Adrenal gland (tissue), 19 donors: ENCODE measurements at places on chromosomes 16 and 17. TPM values are rescaled to one million over a fixed set of nuclear protein-coding genes. Genes with fewer than 3 reads are reported as not detected.

GRCh38 chr16:937723-938122, 33.1 kb downstream of the LMF1 start:
- DNase-seq, result no peak

GRCh38 chr17:46184696-46185095, 8.5 kb downstream of the KANSL1 start:
- no peak for DNase-seq

DNA sequence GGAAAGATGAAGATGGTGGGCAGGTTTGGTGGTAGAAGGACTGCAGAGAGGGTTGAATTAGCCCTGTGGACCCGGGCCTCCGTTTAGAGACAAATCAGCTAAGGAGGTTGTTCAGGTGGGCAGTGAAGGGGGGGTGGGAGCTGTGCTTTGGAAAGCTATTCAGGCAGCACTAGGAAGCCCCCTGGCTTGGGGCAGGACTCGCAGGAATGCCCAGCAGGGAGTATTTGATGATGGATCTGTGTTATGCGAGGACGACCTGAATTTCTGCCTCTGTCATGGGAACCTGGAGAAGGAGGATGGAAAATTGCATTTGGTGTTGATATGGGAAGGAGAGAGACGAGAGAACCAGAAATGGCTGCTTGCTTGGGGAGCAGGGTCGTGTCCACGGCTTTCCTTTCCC, 3.5 kb downstream of the SPDYE4 start:
- DNase-seq, result no peak

GRCh38 chr17:57463103-57463885, 207.0 kb downstream of the MSI2 start:
- no peak for DNase-seq

- DNase-seq, result peak; percentile 48
Observed at GRCh38 chr17:17042851-17043460, 699 bp downstream of the MPRIP start.

DNA sequence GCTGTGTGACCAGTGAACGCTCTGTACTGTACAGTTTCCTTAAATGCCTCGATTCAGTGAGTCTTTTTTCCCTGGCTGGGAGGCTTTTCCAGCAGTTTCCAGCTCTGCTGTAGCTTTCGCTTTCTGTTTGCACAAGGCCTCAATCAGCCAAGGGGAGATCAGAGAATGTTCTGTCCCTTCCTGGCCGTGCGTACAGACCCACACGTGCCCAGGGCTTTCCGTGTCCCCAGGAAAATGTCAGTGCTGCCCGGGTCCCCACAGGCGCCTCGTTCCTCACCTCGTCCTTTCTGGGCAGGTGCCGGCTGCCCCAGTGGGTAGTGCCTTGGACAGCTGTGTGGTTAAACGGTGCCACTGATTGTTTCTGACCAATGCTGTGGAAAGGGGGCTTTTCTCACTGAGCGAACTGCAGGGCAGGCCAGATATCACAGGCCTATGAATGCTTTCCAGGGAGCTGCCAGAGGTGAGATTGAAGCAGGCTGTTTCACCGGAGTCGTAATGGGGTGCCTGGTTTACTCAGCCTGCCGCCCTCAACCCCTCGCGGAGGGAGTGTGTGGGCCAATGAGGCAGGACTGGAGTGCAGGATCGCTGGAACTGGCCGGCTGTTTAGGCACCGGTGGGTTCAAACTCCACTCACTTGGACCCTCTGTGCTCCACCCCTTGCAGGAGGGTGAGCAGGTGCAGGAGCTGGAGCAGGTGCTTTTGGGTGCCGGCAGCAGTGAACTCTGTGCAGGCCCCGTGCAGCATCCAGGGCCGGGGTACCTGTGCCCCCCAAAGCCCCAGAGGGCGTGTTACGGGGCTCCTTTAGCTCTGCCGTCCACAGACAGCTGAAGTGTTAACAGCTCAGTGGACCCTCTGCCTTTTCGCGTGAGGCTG, 44.4 kb downstream of the ZNF778 start:
- no peak for DNase-seq

DNA sequence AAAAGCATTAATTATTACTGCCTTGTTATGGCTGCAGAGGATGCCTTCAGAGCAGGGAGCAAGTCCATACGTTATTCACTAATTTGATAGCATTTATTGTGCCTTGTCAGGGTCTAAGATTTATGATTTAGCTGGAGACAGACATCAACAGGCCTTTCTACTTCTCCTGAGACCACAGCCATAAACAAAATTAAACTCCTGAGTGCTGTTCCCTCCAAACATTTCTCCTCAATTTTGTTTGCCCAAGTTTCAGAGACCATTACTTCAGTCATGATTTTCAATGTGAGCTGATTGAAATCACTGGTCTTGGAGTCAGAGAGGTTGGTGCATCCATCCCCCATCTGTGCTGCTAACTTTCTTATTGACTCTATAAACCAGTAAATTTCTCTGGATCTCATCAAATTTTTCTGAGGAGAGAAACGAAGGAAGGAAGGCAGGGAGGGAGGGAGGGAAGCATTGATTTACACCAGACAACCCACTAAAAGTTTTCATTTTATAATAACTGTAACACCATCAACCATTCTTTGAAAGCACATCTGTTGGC, 423.6 kb upstream of the CDH11 start:
- DNase-seq, result no peak

DNA sequence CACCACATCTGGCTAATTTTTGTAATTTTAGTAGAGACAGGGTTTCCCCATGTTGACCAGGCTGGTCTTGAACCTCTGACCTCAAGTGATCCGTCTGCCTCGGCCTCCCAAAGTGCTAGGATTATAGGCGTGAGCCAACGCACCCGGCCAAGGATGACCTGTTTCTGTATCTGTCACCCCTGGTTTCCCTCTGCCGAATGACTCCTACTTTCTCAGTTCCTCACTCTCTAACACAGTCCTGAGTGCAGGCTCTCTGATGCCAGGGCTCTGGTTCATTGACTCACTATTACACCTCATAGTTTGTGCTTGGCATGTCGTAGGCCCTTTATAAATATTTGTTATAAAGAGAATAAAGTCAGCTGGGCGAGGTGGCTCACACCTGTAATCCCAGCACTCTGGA, 10.7 kb upstream of the PRPF8 start:
- no peak for DNase-seq

- peak; percentile 85 for DNase-seq
Observed at GRCh38 chr16:30996985-30997724, 12.1 kb downstream of the HSD3B7 start.

DNA sequence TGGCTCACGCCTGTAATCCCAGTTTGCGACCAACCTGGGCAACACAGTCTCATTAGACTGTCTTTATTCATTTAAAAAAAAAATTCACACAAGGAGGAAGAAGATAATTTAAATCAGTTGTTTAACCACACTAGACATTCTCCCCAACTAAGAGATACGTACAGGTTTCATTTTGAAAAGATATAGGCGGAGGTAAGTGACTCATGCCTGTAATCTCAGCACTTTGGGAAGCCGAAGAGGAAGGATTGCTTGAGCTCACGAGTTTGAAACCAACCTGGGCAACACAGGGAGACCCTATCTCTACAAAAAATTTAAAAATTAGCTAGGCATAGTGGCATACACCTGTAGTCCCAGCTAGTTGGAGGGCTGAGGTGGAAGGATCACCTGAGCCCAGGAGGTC, 5.3 kb downstream of the CMTM4 start:
- no peak for DNase-seq

DNA sequence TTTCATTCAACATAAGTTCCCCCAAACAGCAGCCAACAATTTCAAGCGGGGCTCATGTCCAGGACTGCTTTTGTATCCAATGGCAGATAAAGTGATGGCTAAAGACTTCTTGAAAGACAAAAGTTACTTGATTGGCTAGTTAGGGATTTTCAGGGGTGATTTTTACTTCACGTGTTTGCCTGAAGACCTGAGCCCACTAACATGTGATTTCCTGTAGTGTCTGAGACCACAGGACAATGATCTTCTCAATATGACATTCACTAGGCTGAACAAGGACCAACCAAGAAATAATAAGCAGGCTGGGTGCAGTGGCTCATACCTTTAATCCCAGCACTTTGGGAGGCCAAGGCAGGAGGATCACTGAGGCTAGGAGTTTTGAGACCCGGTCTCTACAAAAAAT, 10.4 kb downstream of the TVP23A start:
- DNase-seq, result no peak

- DNase-seq, result no peak
Observed at GRCh38 chr16:50861970-50862411, 120.1 kb downstream of the CYLD start.

- no peak for DNase-seq
Observed at GRCh38 chr17:36863676-36864612, 73.3 kb upstream of the LHX1 start.

- peak; percentile 19 for DNase-seq
Observed at GRCh38 chr17:61007980-61008379, 330.3 kb downstream of the BCAS3 start.

GRCh38 chr16:51321251-51321650, 170.2 kb upstream of the SALL1 start:
- DNase-seq, result no peak

DNA sequence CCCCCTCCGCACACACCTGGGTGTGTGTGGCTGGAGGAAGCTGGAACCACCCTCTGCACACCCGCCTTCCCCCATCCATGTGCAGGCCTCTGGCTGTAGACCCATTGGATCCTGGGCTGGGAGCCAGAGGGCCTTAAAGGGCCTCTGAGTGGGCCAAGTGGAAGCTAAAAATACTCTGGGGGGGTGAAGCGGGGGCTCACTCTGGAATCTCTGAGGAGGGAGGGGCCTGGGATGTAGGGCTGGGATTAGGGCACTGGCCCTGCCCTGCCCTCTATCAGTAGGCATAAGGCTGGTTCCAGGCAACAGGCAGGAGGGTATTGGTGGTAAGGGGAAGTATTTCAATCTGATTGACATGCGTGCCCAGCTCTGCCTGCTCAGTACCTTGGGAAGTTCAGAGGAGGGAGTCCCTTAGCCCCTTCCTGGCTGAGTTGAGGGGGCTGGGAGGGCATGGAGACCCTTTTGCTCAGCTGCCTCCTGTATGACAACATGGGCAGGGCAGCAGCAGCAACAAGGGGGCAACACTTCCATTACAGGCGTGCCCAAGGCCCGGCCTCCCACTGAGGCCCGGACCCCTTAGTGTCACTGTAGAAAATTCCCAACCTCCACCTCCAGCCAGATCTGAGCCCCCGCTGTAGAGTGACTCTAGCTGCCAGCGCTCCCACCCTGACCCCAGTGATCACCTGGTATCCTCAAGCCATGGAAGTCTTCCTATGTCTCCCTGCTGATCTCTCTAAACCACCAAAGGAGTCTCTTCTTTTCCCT, 5.2 kb downstream of the ITGA3 start:
- DNase-seq, result peak; percentile 91

DNA sequence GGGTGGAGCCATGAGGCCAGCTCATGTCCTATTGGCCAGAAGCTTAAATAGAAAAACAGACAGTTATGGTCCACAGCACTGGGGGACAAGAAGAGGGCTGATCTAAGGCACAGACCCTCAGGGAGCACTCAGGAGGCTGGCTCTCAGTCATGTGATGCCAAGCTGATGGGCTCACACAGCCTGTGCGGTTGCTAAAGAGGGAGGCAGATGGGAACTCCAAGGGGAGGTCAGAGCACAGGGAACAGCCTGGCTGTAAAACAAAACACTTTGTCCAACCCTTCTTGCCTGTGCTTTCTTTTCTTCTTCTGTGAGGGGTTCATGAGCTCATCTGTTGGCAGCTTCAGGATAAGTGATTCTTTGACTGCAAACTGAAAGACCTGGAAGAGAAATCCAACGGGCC, 27.2 kb downstream of the CNTNAP1 start:
- no peak for DNase-seq

GRCh38 chr17:56699186-56699894, 105.8 kb downstream of the NOG start:
- DNase-seq, result peak; percentile 20

DNA sequence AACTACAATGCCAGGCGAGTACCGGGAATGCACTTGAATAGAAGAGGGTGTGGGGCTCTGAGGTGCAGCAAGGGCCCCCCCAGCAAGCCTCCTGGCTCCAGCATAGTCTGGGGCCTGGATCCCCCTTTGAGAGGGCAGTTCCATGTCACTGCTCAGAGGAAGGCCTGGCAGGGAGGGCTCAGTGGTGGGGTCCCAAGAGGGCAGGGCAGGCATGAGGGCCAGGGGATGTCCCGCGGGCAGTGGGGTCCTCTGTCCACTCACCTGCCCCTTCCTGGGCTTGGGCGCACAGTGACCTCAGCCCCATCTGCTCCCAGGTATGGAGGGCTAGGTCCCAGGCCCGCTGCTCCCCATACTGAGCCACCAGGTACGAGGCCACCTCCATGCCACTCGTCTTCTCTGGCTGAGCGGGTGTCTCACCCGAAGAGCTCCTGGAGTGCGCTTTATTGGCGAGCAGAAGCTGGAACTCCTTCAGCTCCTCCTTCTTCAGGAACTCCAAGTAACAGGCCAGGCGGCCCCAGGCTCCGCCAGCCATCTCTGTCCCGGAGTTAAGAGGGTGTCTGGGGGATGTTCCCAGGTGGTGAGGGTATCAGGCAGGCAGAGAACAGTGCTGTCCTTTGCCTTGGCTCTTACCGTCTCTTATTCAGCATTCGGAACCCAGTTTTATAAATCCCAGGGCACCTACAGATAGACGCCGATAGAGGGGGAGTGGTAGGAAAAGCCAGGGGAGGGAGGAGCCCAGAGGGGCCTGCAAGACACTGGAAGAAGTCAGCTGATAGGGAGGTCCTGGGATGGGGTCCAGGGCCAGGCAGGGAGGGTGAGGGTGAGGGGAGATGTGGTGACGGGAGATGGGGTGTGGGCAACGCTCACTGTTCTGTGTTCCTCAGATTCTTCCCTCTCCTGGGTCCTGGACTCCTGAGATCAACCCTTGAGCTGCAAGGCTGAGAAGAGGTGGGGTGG, 605 bp downstream of the NLRP1 start:
- no peak for DNase-seq

GRCh38 chr17:6674586-6674985, 23.0 kb downstream of the C17orf100 start:
- DNase-seq, result no peak

DNA sequence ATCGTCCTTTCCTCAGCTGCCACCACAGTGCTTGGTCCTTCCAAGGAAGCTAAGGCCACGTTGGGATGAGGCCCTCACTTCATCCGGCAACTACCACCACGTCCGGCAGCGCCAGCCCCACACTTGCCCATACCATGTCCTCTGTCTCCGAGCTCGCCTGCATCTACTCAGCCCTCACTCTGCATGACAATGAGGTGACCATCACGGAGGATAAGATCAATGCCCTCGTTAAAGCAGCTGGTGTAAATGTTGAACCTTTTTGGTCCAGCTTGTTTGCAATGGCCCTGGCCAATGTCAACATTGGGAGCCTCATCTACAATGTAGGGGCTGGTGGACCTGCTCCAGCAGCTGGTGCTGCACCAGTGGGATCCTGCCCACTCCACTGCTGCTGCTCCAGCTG, 44.9 kb downstream of the TTC19 start:
- no peak for DNase-seq

The TEX2 gene
- total RNA-seq, result 74.3 TPM

The KIAA0753 gene
- total RNA-seq, result 5.1 TPM

The CES5A gene
- total RNA-seq, result not detected

The MAP3K3 gene
- 43.1 TPM for total RNA-seq

The TEX19 gene
- not detected for total RNA-seq

The KLHL10 gene
- total RNA-seq, result not detected

The SOX15 gene
- total RNA-seq, result 0.86 TPM

The MYH1 gene
- total RNA-seq, result not detected
